Lung (tissue), 17 donors: ENCODE measurements at places on chromosomes 11 and 22.

GRCh38 chr11:30740091-30740490 lies 153.9 kb upstream of the MPPED2 start:
- DNase-seq = no peak

GRCh38 chr11:102623998-102624397 lies 1.1 kb downstream of the MMP20 start:
- DNase-seq = no peak

DNA sequence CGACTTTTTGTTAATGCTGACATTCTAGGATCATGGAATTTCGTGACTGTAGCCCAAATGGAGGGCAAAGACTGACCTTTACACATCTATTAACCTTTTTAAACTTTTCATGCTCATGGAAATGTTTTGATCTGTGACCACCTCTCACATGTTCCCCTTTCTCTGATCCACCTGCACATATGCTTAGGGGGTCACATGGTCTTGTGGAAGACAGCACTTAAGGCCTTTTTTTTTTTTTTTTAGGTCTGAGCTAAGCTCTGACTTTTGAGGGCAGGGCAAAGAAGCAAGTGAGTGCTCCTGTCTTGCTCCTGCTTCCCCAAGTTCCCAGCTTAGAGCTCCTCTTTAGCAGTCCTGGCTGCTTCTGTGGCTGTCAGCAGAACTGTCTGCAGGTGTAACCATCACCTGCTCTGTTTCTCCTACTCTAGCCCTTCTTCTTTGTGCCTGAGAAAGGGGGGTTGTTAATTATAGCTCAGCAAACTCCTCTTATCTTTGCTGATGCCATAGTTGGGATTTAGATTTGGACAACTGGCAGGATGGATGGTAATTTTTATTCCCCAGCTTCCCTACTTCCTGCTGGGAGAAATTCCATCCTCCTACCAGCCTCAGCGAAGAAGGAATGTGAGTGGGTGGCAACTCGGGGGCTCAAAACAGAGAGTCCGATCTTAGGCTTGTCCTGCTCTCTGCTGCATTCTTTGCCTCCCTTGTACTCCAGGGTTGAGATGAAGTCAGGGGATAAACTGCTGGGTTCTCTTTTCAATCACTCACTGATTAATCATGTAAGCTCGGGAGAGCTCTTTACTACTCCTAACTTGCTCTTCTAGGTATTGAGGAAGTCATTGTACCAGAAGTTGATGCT lies 64.4 kb downstream of the GRAMD1B start:
- DNase-seq = no peak

- no peak for DNase-seq
These were observed 11.4 kb downstream of the POU2AF1 start for GRCh38 chr11:111367411-111368284.

DNA sequence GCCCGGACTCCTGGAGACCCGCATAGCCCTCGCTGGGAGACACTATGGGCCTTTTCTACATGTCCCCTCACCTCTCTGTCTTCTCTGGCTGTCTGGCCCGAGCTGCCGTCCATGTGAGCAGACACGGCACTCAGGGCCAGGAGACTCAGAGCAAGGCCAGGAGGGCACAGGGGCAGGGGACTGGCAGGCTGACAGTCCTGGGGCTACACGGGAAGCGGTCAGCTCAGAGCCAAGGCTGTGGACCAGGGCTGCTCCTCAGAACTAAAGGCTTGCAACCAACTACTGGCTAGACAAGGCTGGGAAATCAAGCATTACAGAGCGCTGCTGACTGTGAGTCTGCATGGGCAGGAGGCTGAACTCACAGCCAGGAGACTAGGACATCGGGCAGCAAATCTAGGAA lies 56.1 kb upstream of the CDON start:
- DNase-seq = no peak

GRCh38 chr11:113313601-113314000 lies 782 bp upstream of the TTC12 start:
- DNase-seq = no peak

DNA sequence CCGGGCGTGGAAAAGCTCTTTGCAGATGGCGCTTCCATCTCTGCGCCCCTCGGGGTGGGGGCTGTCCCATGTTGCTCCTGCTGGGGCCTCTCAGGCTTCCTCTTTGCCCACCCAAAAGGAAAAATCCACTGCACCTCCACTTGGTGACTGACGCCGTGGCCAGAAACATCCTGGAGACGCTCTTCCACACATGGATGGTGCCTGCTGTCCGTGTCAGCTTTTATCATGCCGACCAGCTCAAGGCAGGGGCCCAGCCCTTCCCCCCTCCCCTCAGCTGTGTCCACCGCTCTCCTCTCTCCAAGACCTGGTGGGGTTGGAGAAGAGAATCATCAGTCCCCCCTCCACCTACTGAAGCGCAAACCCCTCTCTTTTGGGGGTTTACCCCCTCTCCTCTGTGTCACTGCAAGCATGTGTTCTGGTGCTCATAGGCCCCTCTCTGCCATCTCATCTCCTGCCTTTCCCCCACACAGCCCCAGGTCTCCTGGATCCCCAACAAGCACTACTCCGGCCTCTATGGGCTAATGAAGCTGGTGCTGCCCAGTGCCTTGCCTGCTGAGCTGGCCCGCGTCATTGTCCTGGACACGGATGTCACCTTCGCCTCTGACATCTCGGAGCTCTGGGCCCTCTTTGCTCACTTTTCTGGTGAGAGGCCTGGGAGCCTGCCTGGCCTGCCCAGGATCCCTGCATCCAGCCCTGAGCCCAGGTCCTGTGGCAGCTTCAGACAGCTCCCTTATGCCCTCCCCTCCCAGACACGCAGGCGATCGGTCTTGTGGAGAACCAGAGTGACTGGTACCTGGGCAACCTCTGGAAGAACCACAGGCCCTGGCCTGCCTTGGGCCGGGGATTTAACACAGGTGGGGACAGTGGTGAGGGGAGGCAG lies 1.8 kb downstream of the LARGE2 start:
- no peak for DNase-seq
